ENCODE measurements at places on chromosomes 1 and 21. TPM values are rescaled to one million over a fixed set of nuclear protein-coding genes. Genes with fewer than 3 reads are reported as not detected.

GRCh38 chr1:9859281-9860014, 35.7 kb upstream of the CLSTN1 start:
- DNase-seq: no peak

DNA sequence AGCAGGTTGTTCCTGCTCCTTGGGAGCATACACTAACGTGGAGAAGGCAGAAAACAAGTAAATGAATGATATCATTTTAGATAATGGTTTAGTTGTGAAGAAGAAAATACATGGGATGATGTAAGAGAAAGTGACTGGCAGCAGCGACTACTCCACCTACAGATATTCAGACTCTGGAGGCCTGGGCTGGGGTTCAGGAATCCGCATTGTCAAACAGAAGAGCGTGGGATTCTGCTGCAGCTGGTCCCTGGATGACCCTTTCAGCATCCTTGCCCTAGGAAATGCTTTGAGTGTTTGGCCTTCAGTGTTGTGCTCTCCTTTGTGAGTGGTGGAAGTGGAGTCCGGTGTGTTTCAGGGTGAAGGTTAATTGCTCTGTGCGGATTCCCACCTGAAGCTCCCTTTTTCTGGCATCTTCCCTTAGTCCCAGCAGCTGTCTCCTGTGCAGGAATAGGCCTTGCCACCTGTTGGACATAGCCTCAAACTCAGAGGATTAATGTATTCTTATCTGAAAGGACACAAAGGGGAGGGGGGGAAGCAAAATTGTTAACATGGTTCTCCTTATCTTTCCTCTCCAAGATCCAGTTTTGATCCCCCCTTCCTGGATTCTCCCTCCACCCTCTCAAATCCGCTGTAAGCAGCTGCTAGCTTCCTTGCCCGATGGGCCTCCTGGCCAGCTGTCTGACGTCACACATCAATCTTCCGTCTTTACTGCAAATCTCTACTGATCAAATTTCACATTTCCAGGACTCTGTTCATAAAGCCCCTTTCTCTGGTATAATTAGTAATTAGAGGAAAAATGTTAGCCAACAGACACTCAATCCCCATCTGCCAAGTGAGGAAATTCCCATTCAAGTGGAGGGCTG, 68.3 kb upstream of the SPAG17 start:
- DNase-seq: no peak

DNA sequence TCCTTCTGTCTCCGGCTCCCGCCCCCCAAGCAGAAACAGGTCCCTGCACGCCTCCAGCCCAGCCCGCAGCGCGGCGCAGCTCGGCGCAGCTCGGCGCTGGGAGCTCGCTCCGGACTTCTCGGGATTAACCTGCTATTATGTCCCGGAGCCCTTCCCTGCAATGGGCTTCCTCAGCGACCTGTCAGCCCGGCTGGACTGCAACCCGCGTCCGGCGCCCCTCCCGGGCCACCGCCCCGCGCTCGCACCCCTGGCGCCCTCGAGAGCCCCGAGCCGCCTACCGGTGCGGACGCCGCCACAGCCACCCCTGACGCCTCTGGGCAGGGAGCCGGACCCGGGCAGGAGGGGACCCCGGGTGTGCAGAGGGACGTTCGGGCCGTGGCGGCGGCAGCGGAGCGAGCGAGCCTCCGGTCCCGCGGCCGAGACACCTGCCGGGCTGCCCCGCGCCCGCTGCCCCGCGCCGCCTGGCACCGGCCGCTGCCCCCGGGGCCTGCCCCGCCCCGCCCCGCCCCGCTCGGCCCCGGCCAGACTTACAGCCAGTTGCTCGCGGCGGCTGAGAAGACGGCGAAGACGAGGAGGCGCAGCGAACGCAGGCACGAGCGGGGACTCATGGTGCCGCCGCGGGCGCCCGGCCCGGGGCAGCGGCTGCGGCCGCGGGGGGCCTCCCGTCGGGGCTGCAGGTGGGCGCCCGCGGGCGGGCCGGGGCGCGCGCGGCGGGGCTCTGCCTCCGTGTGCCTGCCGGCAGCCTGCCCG, 407 bp downstream of the WNT4 start:
- no peak for DNase-seq

DNA sequence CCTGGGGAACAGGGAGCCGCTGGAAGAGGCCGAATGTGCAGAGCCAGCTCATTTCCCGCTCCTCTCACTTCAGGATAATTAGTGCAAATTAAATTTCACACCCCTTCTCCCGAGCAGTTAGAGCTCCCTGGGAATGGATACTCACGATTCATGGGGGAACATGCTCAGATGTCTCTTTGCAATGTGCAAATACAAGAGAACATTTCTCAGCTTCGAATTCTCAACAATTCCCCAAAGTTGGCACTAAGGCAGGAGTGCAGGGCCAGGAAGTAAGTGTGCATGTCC, 54.9 kb downstream of the CAMK2N1 start:
- DNase-seq: no peak

DNA sequence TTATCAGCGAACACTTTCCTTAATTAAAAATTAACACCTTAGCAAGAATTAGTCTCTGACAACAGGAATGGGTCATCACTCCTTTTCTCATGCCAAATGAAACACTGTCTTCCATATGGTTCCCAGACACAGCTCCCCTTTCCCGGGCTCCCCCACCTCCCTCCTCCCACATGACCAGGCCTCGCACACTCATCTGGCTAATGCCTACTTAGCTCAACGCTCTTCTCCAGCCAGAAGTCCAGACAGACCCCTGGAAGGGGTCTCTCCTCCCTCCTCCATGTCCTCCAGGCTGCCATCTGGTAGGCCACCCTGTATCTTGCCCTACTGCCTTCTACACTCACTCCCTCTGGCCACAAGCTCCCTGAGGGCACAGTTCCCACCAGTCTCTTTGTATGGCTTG, 39.9 kb downstream of the KCNC4 start:
- no peak for DNase-seq

GRCh38 chr1:24071941-24072340, 40.0 kb downstream of the MYOM3 start:
- DNase-seq: no peak

- DNase-seq: no peak
These were observed 5.2 kb downstream of the S100A10 start for GRCh38 chr1:151988405-151988923.

GRCh38 chr1:57882934-57883641, 459.2 kb upstream of the DAB1 start:
- DNase-seq: no peak

DNA sequence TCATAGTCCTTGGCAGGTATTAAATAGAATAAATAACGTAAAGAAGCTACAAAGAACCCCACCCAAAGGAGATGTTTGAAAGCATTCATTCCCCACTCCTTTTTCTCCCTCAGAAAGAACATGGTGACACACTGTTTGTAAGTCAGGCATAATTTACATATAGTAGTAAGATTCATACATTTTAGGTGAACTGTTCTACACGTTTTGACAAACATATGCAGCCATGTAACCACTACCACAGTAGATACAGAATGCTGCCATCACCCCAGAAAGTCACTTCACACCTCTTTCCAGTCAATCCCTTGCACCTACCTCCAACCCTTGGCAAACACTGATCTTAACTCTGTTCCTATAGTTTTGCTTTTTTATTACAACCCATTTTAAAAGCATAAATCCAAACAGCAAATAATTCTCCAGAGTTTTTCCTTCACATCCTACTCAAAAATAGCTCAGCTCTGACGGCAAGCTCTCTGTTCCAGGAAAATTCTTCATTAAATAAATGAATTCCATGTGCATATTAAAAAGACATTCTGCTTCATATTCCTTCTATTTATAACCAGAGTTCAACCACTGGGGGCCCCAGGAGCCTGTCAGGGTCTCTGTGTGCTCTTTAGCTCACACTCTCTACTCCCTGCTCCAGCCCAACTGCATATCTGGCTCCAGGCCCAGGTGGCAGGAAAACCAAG, 258.8 kb downstream of the PLPP3 start:
- DNase-seq: no peak

GRCh38 chr21:31885146-31885545, 12.3 kb downstream of the HUNK start:
- no peak for DNase-seq

GRCh38 chr1:243253211-243253925, 1.7 kb downstream of the CEP170 start:
- no peak for DNase-seq

DNA sequence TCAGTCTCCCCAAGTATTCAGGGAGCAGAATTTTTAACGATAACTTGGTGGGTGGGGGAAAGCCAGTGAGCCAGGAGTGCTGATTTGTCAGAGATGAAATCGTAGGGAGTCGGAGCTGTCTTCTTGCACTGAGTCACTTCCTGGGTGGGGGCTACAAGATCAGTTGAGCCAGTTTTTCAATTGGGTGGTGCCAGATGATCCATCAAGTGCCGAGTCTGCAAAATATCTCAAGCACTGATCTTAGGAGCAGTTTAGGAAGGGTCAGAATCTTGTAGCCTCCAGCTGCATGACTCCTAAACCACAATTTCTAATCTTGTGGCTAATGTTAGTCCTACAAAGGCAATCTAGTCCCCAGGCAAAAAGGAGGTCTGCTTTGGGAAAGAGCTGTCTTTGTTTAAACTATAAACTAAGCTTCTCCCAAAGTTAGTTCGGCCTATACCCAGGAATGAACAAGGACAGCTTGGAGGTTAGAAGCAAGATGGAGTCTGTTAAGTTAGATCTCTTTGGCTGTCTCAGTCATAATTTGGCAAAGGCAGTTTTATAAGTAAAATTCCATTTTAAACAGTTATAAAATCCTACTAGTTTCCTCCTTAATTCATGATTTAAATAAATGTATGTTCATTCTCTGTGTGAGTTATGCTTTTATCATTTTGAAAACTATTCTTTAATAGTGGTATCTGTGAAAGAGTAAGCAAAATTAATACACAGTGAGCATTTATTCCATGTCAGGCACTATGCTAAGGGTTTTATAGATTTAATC, 51.7 kb downstream of the SLC16A1 start:
- DNase-seq: no peak

DNA sequence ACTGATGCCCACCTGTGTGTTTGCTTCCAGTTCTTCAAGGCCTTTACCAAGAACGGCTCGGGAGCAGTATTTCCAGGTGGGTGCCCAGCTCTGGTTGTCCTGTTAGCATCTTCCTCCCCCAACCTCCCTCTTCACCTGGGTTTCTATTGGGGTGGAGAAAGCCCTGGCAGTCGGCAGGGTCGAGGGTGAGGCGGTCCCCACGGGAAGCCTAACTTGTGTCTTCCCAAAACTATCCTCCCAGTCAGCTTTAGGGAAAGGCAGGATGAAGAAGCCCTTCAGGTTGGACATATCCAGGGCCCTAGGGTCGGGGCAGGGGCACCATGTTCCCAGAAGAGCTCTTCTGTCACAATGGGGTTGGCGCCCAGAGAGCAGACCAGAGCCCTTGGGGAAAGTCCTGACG, 20.6 kb downstream of the QSOX1 start:
- DNase-seq: no peak

DNA sequence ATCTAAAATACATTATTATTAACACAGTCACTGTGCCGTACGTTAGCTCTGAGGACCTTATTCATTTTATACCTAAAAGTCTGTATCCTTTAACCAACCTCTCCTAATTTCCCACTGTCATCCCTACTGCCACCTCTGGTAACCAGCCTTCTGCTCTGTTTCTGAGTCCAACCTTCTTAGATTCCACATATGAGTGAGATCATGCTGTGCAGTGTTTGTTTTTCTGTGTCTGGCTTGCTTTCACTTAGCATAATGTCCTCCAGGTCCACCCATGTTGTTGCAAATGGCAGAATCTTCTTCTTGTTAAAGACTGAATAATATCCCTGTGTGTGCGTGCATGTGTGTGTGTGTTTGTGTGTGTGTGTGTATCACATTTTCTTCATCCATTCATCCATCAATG, 64.2 kb downstream of the ETS2 start:
- DNase-seq: no peak

DNA sequence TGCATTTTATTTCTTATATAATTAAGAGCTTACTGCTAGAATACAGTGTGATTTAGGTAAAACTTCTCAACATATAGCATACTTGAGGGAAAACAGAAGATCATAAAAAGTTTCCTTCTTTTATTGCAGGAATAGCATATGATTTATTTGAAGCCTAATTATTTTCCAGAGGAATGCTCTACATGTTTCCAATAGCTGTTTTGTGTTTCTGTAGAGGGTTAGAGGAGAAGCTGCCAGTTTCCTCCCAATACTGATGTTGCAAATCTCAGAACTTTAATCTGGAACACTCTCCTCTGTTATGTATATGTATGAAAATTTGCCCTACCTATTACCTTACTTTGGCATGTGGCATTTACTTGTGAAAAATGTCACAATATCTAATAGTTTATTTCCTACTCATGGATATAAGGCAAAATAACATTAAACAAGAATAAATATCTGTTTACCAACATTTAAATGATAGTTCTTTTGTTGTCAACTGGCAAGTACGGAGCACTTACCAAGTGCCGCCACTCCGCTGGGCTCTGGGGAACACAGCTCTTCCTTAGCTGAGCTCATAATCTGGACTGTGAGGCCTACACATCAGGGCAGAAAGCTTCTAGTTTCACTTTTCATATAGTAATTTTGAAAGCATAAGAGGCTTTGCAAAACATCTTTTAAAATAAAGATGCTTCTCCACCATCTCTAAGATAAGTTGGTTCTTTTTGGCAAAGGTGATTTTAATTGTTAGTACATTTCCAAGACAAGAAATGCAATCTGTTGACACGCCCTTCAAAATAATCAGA, 239.8 kb upstream of the C1orf105 start:
- DNase-seq: no peak

DNA sequence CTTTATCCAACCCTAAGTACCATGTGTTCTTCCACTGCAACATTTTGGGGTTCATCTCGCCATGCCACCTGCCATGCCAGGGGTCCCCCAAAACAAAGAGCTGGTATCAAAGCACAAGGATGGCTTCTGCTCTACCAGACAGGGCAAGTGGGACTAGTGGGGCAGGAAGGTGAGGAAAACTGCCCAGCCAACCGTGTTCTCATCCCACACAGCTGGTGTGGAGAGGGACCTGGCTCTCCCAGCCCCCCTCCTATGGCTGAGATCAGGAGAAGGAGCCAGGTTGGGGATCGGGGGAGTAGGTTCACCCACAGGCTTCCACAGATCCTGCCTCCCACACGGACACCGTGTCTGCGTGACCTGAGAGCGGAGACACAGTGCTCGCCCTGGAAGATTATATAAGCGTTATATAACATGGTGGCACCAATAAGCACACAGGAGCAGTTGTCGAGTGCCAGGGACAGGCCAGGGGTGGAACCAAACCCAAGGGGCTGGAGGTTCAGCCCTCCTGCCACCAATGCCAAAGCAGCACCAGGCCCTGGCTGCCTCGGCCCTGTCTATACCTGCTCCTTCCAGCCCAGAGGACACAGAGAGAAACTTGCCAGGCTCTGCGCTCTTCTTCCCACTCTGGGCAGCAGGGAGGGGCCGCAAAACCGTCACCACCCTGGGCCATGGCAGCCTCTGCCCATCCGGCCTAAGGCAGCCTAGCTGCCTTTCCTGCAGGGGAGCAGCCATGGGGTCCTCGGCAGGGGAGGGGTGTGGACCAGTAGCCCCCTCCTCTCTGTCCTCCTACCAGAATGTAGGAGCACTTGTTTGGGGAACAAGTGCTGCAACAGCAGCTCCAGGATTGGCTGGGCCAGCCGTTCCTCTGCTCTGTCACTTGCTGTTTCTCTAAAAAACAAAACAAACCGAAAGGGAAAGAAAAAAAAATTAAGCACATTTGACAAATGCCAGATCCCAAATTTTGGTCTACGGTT, 43.5 kb downstream of the CD34 start:
- no peak for DNase-seq

Gene ADAM15
- 142 TPM for total RNA-seq

Gene ATP1A4
- 0.17 TPM for total RNA-seq

Gene DUSP10
- 13.1 TPM for total RNA-seq

Gene OR2L8
- total RNA-seq: not detected

Gene OR2M4
- total RNA-seq: not detected

Gene SPRR5
- not detected for total RNA-seq

Gene HPCA
- not detected for total RNA-seq

Gene SLC30A10
- not detected for total RNA-seq

Data from esophagus muscularis mucosa (tissue), 4 donors.